NCI-H2107 (cell line): ENCODE measurements at places on chromosomes 16 and 17.

DNA sequence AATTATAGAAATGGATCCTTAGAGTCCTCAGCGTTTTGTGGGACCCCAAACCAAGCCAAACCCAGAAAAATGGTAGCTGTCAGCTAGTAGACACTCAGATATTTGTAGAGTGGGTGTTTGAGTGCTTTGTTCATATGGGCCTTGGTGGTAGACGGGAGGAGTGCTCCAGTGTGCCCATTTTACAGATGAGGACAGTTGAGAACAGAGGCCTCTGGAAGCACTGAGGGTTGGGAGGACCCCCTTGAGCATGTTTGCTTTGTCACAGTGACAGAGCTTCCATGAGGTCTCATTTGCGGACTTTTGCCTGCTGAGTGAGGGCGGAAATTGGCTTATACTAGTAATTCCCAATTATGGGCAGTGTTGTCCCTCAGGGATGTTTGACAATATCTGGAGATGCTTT, 111.7 kb downstream of the ABCC6 start:
- DNase-seq: no peak

GRCh38 chr16:13348416-13348815, 447.0 kb downstream of the SHISA9 start:
- DNase-seq: no peak

GRCh38 chr16:35440875-35441274, 1981.5 kb downstream of the TP53TG3F start:
- DNase-seq: no peak

GRCh38 chr16:10206215-10206614, 24.0 kb upstream of the GRIN2A start:
- DNase-seq: no peak

DNA sequence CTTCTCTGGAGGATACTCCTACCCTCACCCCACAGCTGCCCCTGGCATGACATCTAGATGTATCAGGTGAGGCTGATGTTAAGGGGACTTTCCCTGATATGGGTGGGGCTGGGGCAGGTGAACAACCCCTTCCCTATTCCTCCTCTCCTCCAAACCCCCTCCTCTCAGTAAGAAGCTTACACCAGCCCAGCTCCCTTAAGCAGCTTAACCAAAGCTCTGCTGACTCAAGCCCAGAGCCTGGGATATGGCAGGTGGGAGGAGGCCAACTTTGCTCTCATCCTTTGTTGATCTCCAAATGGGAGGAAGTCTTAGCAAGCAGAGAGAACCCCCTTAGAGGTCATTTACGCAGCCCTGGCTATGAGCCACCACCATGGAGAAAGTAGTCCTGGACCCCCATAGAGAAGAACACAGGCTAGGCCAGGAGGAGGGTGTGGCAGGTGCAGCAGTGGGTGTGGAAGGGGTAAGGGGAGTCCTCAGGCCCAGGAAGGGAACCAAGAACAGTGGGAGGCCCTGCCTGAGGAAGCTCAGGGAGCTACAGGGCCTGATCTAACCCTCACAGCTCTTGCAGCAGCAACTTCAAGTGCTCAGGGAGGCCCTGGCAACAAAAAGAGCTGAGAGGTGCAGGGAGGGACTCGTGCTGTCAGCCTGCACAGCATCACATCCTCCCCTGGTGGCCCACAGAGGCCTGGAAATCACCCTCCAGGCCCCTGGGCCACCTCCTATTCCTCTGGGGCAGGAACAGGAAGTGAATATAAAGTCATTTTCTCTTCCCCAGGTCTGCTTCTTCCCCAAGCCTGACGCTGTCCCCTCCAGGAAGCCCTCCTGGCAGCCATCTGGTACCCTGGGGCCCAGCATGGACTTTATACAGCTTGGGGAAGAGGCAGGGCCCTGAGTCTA, 2.9 kb downstream of the UNC119 start:
- DNase-seq: no peak

DNA sequence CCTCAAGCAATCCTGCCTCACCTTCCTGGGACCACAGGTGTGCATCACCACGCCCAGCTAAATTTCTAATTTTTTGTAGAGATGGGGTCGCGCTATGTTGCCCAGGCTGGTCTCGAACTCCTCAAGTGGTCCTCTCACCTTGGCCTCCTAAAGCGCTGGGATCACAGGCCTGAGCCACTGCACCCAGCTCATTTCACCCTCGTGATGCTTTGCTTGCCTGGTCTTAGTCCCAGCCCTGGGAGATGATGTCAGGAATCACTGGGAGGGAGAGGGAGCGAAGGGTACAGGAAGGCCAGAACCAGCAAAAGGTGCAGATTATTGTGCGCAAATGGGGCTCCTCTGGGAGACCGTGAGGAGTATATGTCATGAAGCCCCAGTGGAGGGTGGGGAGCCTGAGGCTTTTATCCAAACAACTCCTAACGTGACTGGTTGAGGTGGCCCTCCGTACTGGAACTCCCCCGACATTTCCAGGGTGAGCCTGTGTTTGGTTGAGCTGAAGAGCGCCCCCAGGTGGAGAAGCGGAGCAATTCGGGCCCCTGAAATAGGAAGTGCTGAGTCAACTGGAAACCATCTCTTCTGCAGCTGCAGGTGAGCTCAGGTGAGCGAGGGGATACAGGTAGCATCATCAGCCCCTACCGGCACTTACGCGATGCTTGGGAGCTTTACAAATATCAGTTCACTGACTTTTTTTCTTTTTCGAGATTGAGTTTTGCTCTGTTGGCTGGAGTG, 41.2 kb upstream of the HAPSTR1 start:
- DNase-seq: no peak

- no peak for DNase-seq
These were observed 94.3 kb downstream of the ABCA8 start for GRCh38 chr17:68860941-68861340.

GRCh38 chr16:12900156-12900555, 1.2 kb upstream of the SHISA9 start:
- DNase-seq: no peak

- DNase-seq: no peak
These were observed 1.9 kb upstream of the SDR42E1 start for GRCh38 chr16:82013139-82013538.

- no peak for DNase-seq
These were observed 31.1 kb downstream of the SLFN11 start for GRCh38 chr17:35342276-35342675.
